ENCODE measurements at places on chromosomes 5 and 9.

GRCh38 chr5:172118891-172119290 is 69.1 kb downstream of the STK10 start:
- DNase-seq, result no peak

GRCh38 chr5:57552033-57552432 is 69.4 kb upstream of the ACTBL2 start:
- no peak for DNase-seq

DNA sequence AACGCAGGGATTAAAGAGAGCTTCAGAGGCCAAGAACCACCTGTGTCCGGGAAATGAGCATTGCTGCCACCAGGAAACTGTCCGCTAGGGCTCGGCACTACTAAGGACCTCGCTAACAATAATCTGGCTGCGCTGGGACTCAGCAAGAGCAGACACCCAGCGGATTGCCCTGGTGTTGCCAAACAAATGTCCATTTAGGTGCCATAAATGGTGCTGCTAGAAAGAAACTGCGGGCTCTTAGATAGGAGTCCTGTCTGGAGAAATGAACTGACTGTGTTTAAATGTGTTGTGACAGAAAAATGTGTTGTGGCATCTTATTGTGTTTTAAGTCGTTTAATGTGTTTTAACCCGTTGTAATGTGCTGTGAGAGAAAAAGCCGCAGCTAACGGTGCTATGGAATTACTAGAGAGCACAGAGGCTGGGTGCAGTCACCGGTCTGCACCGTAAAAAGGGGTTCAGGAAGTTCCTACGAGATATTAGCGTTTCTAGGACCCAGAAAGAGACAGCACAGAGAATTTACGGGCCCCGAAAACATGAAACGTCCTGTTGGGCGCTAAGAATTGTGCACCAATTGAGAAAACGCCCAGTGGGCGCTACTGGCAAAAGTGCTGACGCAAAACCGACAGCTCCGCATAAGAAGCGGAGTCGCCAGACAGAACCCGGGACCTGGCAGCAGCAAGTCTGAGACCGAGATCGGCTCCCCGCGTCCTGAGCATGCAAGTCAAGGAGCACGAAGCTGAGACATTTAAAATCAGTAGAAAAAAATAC is 90.6 kb downstream of the ANXA2R start:
- DNase-seq, result peak; percentile 97

DNA sequence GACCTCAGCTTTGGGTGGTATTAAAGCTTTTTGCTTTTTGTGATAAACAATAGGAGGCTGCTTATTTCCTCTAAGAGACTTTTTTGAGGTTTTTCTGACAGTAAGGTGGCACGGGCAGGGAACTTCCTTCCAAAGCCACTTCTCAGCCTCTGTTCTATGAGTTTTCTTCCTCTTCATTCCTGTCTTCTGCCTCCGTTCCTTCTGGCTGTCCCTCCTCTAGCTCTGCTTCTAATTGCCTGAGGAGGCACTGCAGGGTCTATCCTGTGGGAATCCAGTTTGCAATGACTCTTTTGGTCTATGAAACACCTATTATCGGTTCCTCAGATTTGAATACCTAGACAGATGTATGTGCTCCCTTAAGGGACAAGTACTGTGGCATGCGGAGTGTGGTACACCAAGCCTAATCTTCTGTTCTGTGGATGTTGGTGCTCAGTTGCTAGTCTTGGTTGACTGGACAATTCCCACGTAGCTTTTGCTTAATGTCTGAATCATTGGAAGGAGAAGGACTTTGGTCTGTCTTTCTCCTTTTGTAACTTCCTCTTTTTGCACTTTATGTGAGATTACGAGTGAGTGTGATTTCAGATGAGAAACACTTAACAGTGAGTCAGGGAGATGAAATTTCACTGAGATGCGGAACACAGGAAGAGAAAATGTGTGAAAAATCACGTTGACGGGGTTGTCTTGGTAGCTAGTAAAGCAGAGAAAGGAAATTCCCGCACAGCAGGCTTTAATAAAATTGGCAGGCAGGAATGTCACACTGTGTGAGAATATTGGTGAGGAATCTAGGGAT is 305.2 kb downstream of the EFNA5 start:
- peak; percentile 15 for DNase-seq

- peak; percentile 33 for DNase-seq
These were observed 51.7 kb downstream of the IRF1 start for GRCh38 chr5:132438917-132439316.

- no peak for DNase-seq
These were observed 116.3 kb downstream of the PTTG1 start for GRCh38 chr5:160537940-160538339.

DNA sequence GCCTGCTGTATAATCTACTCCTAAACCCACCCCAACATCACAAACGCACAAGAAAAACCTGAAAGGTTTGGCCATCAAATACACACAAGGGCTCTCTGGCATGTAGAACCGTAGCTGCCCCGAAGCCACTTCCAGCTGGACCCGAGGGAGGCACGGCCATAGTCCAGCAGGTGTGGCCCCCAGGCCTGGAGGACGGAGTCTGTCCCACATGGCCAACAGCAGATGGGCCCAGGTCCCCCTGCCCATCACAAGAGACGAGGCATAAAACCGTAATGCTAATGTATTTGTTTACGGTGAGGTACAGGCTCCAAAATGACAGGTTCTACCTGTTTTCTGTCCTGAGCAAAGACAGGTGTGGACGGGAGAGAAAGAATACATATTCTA is 234.2 kb downstream of the SYK start:
- no peak for DNase-seq

- no peak for DNase-seq
These were observed 68.9 kb upstream of the TLE1 start for GRCh38 chr9:81758123-81758797.

GRCh38 chr9:21154018-21154608 is 12.3 kb downstream of the IFNA21 start:
- peak; percentile 78 for DNase-seq

DNA sequence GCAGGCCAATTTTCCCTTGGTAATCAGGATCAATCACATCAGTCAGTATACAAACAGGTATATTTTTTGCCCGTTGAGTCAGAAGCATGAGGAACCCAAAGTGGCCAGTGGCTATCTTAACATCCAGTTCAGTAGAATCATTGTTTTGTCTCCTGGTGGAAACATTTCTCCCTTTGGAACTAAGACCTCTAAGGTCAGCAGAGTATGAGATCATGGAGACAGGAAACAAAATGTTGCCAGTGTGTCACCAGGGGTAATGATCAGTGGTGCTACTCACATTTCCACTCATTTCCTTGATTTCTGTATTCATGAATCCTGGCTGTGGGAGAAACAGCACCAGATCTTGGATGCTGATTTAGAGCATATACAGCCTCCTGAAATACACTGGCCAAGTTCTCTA is 553.0 kb downstream of the CSNK1G3 start:
- no peak for DNase-seq

GRCh38 chr9:121156263-121156731 is 45.4 kb downstream of the RAB14 start:
- DNase-seq, result peak; percentile 25

DNA sequence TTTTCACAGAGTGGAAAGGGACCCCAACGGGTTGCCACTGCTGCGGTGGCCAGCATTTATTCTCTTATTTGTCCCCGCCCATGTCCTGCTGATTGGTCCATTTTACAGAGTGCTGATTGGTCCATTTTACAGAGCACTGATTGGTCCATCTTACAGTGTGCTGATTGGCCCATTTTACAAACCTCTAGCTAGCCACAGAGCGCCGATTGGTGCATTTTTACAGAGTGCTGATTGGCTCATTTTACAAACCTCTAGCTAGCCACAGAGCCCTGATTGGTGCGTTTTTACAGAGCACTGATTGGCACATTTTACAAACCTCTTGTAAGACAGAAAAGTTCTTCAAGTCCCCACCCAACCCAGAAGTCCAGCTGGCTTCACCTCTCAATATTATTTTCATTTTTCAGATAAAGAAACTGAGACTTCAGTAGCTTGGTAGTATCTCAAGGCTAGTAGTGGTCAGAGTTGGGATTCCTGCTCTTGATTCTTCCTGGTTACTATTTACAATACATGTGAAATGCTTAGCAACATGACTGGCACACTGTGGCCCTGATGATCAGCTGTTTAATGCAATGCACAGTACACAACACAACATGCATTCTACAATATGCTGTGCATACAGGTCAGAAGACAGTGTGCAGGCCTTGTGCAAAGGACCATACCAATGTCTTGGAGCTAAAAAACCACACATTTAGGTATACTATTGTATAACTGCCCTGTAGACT is 63.6 kb upstream of the BOD1 start:
- DNase-seq, result no peak

GRCh38 chr9:91312717-91313325 is 48.9 kb downstream of the AUH start:
- no peak for DNase-seq

DNA sequence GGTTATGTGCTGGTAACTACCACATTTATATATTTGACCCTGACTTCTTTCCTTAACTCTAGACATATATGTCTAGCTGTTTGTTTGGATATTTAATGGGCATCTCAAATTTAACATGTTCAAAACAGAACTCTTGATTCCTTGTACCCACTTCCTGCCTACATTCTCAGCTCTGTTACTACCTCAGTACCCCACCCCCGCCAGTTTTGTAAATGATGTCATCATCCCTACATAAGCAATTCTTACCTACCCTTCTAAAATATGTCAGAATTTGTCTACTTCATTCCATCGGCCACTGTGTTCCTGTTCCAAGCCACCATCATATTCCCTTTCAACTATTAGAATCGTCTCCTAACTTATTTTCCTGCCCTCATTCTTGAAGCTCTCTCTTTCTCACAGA is 4.8 kb downstream of the RAD50 start:
- no peak for DNase-seq

DNA sequence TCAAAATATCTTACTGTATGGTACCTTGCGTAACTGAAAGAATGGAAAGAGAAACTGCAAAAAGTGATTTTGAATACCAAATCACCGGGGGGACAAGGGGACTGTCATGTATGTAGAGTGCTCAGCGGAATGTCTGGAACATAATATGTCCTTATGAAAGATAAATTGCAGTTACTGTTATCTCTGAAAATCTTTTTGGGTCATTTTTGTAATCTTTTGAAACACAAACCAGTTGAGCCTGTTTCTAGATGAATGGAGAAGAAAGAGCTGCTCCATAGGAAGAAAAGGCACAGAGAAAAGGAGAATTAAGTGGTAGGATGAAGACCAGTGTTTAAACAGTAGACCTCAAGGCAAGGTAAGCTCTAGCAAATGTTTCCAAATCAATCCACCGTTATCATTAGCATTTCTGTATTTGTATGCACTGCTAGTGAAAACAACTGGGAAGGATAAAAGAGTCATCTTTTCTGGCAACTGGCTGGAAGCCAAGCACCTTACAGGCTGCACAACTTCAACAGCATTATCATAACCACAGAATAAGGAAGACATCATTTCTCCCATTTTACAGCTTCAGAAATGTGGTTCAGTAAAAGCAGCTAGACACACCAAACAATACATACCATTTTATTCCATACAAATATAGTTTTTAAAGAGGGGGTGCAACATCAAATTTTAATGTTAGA is 158.5 kb downstream of the TRPM3 start:
- DNase-seq, result peak; percentile 11

DNA sequence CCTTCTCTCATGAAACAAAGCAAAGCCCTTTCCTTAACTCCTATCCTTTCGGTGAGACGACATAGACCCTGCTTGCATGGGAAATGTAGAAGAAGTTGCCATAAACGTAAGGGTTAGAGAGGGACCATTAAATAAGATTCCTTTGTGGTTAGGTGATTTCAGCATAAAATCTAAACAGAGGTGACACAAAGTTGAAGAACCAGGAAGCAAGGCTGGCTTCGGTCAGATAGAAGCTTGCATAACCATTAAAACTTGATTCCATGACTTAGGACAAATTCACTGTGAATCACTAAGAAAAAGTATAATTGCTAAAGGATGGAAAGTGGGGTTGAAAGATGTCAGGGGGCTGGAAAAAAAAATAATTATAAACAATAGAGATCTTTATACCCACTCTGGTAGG is 30.9 kb upstream of the ABLIM3 start:
- no peak for DNase-seq

DNA sequence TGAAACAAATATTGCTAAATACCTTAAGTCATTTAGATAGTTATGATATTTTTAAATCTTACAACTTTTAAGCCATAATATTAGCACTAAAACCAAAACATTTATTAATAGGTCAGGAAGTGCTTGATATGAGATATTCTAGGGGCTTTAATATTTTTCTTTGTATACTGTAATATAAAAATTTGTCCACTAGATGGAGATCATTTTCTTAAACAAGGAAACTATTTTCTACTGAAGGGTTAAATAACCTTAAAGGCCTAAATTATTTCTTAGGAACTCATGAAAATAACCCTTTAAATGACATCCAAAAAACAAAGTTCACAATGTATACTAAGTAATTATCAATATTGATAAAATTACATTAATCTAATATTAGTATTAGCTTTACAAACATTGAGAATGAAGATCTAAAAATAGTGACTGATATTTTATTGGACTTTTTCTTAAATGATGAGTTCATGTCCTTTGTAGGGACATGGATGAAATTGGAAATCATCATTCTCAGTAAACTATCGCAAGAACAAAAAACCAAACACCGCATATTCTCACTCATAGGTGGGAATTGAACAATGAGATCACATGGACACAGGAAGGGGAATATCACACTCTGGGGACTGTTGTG is 635.7 kb downstream of the RAB3C start:
- DNase-seq, result peak; percentile 57

DNA sequence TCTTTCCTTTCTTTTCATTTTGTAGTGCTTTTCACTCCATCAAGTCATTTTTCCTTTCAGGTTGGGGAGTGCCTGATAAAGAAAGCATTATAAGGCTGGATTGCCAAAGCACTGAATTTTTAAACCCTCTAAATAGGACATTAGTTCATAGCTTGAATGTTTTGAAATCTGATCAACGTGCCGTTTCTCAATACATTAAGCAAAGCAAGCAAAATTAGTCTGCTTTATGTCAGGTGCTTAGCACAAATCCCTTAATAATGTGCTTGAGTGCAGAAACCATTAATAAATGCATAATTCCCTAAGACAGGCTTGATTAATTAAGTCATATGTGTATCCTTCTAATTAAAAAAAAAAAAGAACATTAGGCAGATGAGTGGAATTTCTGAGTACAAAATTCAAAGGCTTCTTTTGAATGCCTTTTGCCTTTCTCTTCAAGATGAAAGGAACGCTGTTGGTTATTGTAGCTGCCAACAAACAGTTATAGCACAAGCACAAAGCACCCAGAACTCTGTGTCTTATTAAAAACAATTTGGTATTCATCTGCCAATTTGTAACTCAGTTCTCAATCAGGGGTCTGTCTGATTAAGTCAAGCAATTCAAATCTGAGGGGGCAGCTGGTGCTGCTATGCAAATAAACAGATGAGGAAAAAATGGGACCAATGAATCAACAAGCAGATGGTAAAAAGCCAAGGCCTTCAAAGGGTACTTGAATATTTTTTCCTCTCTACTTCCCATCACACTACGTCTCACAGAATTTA is 233.7 kb downstream of the TLE1 start:
- DNase-seq, result no peak

- no peak for DNase-seq
These were observed 726.1 kb downstream of the BRINP1 start for GRCh38 chr9:118643118-118643517.

GRCh38 chr5:59187857-59188256 is 605.0 kb downstream of the RAB3C start:
- no peak for DNase-seq

GRCh38 chr5:57710126-57710525 is 227.5 kb upstream of the ACTBL2 start:
- no peak for DNase-seq

- DNase-seq, result no peak
These were observed 97.2 kb downstream of the PCSK1 start for GRCh38 chr5:96335873-96336272.

Data from hematopoietic multipotent progenitor cell treated with erythropoietin and hydrocortisone succinate and interleukin-3 and kit ligand, for 6 days (in vitro differentiated cells).